Bone marrow (tissue), 2 donors: ENCODE measurements at places on chromosomes 2 and 18.

GRCh38 chr2:36486521-36487044, 111.4 kb downstream of the FEZ2 start:
- DNase-seq, result no peak

DNA sequence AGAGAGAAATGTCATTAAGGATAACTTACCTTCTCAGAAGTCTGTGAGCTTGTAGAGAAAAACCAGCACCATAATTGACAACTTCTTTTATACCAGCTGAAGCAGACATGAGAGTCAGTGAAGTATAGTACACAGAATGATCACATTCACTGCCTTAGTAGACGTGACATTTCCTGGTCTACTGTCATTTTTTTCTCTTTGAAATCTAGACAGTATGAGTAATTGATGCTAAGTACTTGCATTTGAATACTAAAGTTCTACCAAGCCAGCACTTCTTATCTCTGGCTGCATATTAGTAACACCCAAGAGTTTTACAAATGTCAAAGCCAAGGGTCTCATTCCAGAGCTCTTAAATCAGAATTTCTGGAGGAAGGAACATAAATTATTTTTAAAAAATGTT, 25.4 kb upstream of the ACADL start:
- DNase-seq, result no peak

- DNase-seq, result no peak
These were observed 248.9 kb downstream of the MYCN start for GRCh38 chr2:16189029-16189835.

DNA sequence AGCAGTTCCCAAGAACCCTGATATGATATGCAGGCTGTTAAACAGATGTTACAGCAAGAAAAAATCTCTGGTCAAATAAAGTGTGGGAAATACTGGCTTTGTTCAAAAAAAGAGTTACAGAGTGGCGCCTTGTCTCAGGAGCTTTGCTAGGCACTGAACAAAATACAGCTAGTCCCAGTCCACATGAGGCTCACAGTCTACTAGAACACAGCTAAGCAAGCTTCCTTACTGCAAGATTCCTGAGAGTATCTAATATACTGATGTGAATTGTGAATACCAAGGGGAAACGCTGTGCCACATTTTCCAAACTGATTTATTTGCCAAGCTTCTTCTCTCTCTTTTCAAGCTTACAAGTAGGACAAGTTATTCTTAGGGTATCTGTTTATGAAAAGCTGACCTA, 188.8 kb upstream of the NABP1 start:
- DNase-seq, result no peak

GRCh38 chr2:112680666-112681101, 34.9 kb downstream of the SLC20A1 start:
- no peak for DNase-seq

- no peak for DNase-seq
These were observed 199.2 kb downstream of the ICOS start for GRCh38 chr2:204135752-204136151.
